ENCODE measurements at places on chromosomes 3 and 15.

DNA sequence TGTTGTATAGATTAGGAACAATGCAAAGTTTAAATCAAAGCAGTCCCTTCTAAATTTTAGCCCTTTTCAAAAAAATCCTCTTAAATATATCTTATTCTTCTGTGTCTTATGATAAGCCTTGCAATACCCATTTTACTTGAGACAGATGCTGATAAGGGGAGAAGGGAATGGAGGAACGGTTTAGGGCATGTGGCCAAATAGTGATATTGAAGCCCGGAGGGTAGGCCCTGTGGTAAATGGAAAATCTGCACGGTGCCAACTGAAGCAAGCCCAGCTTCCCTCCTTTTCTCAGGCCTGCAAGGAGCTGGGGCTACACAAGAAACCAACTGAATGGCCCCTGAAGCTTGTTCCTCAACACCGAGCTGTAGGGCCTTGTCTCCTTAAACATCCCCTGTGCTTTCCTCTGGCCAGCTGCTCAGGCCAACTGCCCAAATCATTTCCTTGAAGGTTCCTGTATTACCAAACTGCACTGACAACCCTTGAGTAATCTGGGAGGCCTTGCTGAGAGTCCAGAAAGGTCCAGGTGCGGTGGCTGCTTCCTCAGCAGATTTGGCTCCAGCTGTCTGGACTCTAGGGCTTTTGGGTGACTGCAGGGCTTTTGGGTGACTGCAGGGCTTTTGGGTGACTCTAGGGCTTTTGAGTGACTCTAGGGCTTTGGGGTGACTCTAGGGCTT lies 67.2 kb downstream of the NCEH1 start:
- no peaks in the 10 kb centered on the region for H3K27me3 ChIP-seq
- no peaks in the 10 kb centered on the region for H3K36me3 ChIP-seq
- no peak for DNase-seq
- H3K27ac ChIP-seq, result no peak overlapping the region
- no peak overlapping the region for H3K4me3 ChIP-seq

DNA sequence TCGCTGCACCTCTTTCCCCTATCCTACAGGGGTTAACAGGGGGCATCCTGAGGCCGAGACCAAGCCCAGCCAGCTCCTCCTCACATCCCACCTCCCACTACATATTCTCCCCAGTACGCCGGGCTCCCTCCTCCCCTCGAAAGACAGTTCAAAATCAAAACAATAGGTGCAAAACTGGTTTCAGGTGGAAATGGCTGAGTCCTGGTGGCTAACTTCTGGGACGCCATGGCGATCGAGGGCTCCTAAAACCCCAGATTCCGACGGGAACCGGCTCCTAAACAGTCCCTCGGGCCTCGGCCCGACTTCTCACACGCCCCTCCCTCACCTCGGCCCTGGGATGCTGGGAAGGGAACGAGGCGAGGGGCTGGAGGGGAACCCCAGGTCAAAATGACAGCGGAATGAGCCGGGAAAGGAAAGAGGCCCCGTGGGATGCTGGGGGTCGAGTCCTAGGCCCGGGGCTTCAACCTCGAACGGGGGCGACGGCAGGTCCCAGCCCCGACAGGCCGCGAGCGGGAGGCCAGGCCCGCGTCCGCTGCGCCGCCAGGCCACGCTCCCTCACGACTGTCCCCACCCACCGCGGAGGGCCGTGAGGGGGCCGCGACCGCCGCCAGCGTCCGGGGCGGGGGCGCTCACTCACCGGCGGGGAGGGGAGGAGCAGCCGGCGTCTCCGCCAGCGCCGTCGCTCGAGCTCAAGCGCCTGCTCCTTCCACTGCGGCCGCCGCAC lies 492 bp downstream of the TMCC1 start:
- no peaks in the 10 kb centered on the region for H3K27me3 ChIP-seq
- peak overlapping the region; percentile 95 for H3K4me3 ChIP-seq
- DNase-seq, result peak; percentile 65
- H3K27ac ChIP-seq, result peak overlapping the region; percentile 52
- no peaks in the 10 kb centered on the region for H3K36me3 ChIP-seq

GRCh38 chr3:126423191-126424038 lies 28.7 kb downstream of the CFAP100 start:
- peaks cover 5% of the 10 kb centered on the region for H3K4me1 ChIP-seq
- peaks cover 10% of the 10 kb centered on the region for H3K36me3 ChIP-seq
- no peak overlapping the region for H3K27ac ChIP-seq
- H3K4me3 ChIP-seq, result no peak overlapping the region

- H3K27me3 ChIP-seq, result no peaks in the 10 kb centered on the region
- no peak overlapping the region for H3K4me3 ChIP-seq
- DNase-seq, result no peak
- H3K27ac ChIP-seq, result no peak overlapping the region
Measured at GRCh38 chr3:64264501-64265109, 39.3 kb upstream of the PRICKLE2 start.

- DNase-seq, result no peak
- H3K27ac ChIP-seq, result no peak overlapping the region
- no peak overlapping the region for H3K4me3 ChIP-seq
- no peaks in the 10 kb centered on the region for H3K4me1 ChIP-seq
- no peaks in the 10 kb centered on the region for H3K27me3 ChIP-seq
Measured at GRCh38 chr15:98196371-98196770, 235.9 kb downstream of the ARRDC4 start.

DNA sequence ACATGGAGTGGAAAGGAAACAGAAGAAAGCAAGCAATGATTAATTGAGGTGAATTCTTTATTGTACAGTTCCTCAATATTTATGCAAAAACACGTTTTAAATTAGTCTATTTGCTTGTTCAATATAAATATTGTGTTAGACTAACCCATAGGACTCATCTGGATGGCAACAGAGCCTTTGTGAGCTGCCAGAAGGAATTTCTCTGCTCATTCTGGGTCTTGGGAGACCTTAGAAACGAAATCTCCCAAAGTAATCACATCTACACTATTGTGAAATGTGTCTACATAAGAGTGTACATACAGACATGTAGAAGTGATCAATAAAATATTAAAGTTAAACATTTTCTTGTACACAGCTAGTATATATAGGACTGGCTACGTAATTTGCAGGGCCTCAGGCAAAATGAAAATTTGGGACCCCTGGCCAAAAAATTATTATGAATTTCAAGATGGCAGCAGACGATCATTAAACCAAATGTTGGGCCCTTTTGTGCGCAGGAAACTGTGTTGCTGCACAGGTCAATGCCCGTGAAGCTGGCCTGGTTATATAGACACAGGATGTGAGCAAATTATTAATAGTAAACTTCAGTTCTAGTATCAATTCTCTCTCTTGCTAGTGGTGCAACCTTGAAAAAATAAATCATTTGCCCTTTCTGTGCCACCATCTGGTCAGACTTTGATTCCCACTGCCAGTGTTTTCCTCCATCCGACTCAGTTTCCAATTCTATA lies 83.3 kb downstream of the MINAR1 start:
- DNase-seq, result no peak
- no peak overlapping the region for H3K4me3 ChIP-seq
- no peak overlapping the region for H3K27ac ChIP-seq

- H3K27ac ChIP-seq, result no peak overlapping the region
- H3K27me3 ChIP-seq, result 0 out of 2 replicates have a peak, but pooled peaks cover 2% of the 10 kb centered on the region
- peaks cover 3% of the 10 kb centered on the region for H3K4me1 ChIP-seq
Measured at GRCh38 chr15:31328428-31328968, 1.9 kb downstream of the KLF13 start.

DNA sequence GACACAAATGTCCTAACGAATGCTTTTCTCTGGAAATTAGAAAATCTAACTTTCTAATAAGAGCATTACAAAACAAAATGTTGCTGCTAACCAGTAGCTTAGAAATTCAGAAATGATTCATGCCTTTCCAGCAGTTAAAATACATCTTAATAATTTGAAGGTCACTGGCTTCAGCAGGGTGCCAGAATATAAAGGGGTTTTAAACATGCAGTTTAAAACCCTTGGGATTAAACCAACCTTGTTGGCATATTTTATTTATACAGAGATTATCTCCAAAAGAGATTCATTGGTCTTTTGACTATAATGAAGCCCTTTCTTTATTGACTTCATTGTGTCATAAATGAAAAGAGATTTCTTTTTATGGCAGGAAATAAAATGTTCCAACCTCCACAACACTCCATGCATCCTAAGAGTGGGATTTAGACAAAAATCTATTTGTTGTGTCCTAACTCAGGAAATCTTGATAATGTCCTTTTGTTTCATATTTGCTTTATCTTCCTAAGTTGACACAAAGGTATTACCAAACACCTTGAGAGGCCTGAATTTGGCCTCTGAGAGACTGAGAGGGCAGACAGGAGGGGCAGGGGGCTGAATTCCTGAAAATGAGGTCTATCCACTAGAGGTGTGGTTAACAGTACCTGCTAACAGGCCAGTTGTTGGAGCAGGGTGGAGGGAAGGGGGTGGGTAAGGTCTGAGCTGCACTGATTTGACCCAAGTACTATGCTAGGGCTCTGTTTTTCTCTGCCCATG lies 124.4 kb downstream of the FEZF2 start:
- H3K27ac ChIP-seq, result no peak overlapping the region
- no peak overlapping the region for H3K4me3 ChIP-seq
- no peaks in the 10 kb centered on the region for H3K27me3 ChIP-seq
- peaks cover 2% of the 10 kb centered on the region for H3K4me1 ChIP-seq

DNA sequence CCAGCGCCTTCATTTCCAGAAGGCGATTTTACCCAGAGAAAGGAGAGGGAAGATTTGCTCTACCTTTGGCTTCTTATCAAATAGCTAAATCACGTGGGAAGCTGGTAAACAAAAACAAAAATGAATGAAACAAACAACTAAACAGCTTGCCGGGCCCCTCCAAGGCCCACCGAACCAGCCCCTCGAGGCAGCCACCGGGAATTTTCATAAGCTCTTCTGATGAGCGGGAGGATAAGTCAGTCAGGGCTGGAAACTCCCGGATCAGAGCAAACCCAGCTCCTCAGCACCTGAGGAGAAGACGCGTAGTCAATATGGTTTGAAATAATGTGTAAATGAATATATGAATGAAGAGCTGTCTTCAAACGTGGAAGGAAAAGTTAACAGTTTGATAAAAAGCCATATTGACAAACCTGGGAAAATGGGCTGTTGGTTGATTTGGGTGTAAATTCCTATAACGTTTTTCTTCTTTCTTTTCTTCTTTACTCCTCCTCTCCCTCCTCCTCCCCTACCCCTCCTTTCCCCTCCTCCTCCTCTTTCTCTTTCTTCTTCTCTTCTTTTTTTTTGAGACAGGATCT lies 10.7 kb downstream of the RPLP1 start:
- no peaks in the 10 kb centered on the region for H3K4me1 ChIP-seq
- no peaks in the 10 kb centered on the region for H3K36me3 ChIP-seq
- peak overlapping the region; percentile 78 for H3K4me3 ChIP-seq
- DNase-seq, result no peak
- H3K27ac ChIP-seq, result peak overlapping the region; percentile 72

- H3K4me3 ChIP-seq, result no peak overlapping the region
- H3K27me3 ChIP-seq, result no peaks in the 10 kb centered on the region
- H3K36me3 ChIP-seq, result peaks cover 14% of the 10 kb centered on the region
- H3K27ac ChIP-seq, result no peak overlapping the region
Measured at GRCh38 chr3:113754494-113755159, 7.8 kb downstream of the ATP6V1A start.

DNA sequence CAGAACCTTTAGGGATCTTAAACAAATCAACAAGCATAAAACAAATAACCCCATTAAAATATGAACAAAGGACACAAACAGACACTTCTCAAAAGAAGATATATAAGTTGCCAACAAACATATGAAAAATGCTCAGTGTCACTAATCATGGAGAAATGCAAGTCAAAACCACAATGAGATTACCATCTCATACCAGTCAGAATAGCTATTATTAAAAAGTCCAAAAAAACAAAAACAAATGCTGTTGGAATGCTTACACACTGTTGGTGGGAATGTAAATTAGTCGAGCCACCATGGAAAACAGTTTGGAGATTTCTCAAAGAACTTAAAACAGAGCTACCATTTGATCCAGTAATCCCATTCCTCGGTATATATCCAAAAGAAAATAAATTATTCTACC lies 423.6 kb downstream of the OTOL1 start:
- no peak overlapping the region for H3K4me3 ChIP-seq
- no peak overlapping the region for H3K27ac ChIP-seq
- no peak for DNase-seq
- no peaks in the 10 kb centered on the region for H3K27me3 ChIP-seq
- peaks cover 26% of the 10 kb centered on the region for H3K36me3 ChIP-seq
- H3K4me1 ChIP-seq, result no peaks in the 10 kb centered on the region

GRCh38 chr15:80701676-80702311 lies 6.7 kb downstream of the ABHD17C start:
- H3K27me3 ChIP-seq, result peaks cover under 1% of the 10 kb centered on the region
- H3K4me3 ChIP-seq, result no peak overlapping the region

GRCh38 chr3:164453714-164454113 lies 624.6 kb downstream of the SI start:
- no peaks in the 10 kb centered on the region for H3K36me3 ChIP-seq
- H3K27me3 ChIP-seq, result no peaks in the 10 kb centered on the region
- no peak overlapping the region for H3K27ac ChIP-seq
- no peak overlapping the region for H3K4me3 ChIP-seq

GRCh38 chr3:126880901-126881300 lies 102.0 kb upstream of the PLXNA1 start:
- no peaks in the 10 kb centered on the region for H3K4me1 ChIP-seq
- H3K27ac ChIP-seq, result no peak overlapping the region
- no peak for DNase-seq
- H3K27me3 ChIP-seq, result no peaks in the 10 kb centered on the region
- H3K4me3 ChIP-seq, result no peak overlapping the region
- H3K36me3 ChIP-seq, result no peaks in the 10 kb centered on the region

- H3K27me3 ChIP-seq, result peaks cover 4% of the 10 kb centered on the region
- H3K4me1 ChIP-seq, result no peaks in the 10 kb centered on the region
- H3K36me3 ChIP-seq, result peaks cover 15% of the 10 kb centered on the region
- no peak overlapping the region for H3K27ac ChIP-seq
- DNase-seq, result peak; percentile 33
- H3K4me3 ChIP-seq, result peak overlapping the region; percentile 86
Measured at GRCh38 chr3:100710261-100710968, 1.1 kb downstream of the TFG start.

DNA sequence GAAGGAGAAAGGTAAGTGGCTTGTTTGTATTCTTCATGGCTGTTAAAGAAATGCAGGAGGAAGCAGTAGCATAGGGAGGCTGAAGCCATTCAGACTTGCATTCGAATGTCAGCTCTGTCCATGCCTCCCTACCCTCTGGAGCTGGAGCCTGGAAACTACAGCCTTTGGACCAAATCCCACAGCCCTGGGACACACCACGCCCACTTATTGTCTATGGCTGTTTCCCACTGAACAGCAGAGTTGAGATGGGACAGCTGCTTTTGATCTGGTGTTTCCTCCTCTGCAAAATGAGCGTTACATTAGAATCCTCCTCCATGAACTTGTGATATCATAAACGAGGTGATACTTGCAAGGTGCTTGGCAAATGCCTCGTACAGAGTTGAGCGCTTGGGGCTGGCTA lies 3.6 kb downstream of the FAM107A start:
- no peak overlapping the region for H3K27ac ChIP-seq
- no peak for DNase-seq

- no peak overlapping the region for H3K27ac ChIP-seq
- H3K4me1 ChIP-seq, result peaks cover 5% of the 10 kb centered on the region
Measured at GRCh38 chr3:39812537-39812936, 3.1 kb downstream of the MYRIP start.

- DNase-seq, result no peak
- H3K4me3 ChIP-seq, result no peak overlapping the region
- no peak overlapping the region for H3K27ac ChIP-seq
- H3K4me1 ChIP-seq, result no peaks in the 10 kb centered on the region
- no peaks in the 10 kb centered on the region for H3K27me3 ChIP-seq
- H3K36me3 ChIP-seq, result no peaks in the 10 kb centered on the region
Measured at GRCh38 chr15:58551084-58551763, 119.4 kb downstream of the LIPC start.

GRCh38 chr3:10017636-10018292 lies 8.5 kb upstream of the FANCD2 start:
- H3K4me3 ChIP-seq, result no peak overlapping the region
- H3K36me3 ChIP-seq, result peaks cover 18% of the 10 kb centered on the region
- no peaks in the 10 kb centered on the region for H3K4me1 ChIP-seq
- no peak overlapping the region for H3K27ac ChIP-seq
- no peak for DNase-seq
- no peaks in the 10 kb centered on the region for H3K27me3 ChIP-seq
